NCI-H1092 (cell line): ENCODE measurements at places on chromosomes 4 and X.

DNA sequence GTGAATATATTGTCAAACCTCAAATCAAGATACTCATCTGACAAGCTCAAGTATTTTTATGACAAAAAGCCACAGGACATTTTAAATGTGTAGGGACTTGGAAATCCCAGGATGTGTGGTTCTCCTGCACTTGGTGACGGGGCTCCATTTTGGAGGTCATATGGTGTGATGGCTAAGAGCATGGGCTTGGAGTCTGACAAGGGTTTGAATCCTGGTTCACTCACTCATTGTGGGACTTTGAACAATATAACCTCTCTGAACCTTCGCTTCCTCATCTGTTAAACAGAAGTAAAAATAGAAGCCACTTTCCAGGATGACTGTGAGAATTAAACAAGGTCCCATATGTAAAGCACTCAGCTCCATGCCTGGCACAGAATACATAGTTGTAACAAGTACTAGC, 99.6 kb downstream of the SMIM20 start:
- DNase-seq, result no peak

- DNase-seq, result no peak
Measured at GRCh38 chr4:55866290-55866907, 13.0 kb downstream of the EXOC1 start.

- no peak for DNase-seq
Measured at GRCh38 chr4:88792268-88792781, 94.7 kb upstream of the NAP1L5 start.

- DNase-seq, result no peak
Measured at GRCh38 chr4:56990109-56990905, 11.6 kb downstream of the POLR2B start.

DNA sequence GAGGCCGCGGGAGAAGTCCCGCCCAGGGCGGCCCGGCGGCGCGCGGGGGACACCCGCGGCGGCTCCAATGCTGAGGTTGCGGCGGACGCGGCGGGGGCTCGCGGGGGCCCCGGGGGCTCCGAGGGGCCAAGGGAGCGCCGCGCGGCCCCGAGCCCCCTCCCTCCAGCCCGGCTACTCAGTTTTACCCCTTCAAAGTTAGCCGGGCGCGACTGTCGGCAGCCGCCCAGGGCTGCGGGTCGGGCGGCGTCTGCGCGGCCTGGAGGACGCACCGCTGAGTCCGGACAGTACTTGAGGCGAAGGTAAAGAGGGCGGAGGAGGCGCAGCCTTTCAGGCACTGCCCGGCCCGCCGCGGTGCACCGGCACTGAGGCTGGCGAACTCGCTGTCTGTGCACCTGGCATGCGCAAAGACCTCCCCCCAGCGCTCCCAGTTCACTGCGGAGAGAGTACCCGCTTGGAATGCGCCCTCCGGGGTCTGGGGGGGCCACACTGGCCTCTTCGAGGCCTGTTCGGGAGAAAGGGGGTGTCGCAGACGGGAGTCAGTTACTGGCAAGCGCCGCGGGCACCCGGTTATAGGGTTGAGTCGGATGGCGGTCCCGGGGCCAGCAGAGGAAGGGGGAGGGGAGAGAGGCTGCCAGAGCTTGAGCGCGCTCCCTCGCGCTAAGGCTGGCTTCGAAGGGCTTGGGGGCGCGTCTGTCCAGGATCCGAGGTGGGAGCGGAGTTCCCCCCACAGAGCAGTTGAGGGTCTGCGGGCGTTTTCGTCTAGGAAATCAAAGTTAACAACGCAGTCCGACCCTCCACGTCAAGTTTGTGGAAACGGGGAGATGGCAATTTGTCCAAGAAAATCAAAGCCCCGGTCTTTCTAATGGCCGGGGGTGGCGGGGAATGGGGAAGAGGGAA, 1.1 kb downstream of the PCDH19 start:
- no peak for DNase-seq

DNA sequence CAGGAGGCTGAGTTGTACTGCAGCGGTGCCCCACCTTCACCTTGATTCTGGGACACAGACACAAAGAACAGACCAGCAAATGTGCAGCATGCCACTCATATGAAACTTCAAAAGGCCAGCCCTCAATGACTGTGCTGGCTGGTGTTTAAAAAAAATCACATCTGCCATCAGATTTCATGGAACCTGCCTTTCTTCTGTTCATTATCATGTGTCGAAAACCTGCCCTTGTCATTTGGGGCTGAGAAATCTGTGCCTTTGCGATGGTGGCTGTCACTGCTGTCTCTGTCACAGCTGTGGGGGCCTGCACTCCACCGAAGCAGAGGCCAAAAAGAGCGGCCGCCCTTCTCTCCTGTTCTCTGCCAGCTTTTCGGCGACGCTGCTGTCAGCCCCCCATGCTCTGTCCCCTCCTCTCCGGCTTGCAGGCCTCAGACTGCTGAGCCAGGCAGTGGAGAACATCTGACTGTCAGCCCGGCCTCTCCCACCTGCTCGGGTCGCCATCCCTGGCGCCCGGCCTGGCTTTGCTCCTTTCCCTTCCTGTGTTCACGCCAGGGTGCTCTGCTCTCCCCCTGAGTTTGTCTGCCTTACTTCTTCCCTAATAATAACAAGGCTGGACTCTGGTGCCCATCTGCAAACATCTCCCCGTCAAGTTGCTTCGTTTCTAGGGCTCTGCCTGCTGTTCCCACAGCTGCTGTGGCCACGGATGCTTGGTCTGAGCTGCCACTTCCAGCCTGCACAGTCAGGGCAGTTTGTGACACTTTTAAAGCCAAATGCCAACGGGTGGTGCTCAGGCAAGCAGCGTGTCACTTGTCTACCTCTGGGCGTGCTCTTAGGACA, 355.2 kb downstream of the UNC5C start:
- DNase-seq, result no peak

DNA sequence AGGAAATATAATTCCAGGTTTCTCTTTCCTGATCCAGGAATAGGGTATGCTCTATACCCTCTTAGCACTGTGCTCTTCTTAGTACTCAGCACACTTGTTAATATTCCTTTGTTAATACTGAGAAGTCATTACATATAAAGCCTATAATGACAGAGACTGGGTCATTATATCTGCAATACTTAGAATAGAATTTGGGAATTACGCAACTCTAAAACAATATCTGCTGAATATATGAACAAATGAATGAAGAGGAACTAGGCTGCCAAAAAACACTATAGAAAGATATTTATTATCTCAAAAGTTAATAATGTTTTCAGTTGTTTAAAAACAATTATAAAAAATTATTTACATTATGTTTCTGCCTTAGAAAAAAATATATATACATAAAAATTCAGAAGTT, 36.4 kb upstream of the ANKRD50 start:
- no peak for DNase-seq

DNA sequence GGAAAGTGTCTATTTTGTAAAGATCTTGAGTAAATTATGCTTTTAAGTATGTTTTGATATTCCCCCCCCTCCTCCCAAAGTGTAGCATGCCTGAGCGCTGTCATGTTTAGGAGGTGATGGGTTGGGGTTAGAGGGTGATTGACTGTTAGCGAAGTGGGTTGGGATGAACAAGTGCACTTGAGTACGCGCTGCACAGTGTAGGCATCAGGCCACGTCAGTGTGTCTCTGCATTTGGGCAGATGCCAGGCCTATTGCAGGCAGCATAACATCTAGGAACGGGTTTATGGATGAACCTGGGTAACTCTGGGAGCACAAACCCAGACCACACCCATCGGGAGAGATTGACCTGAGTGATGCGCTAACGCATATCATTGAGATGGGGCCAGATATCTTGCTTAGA, 111.2 kb downstream of the TBL1X start:
- DNase-seq, result no peak

- DNase-seq, result no peak
Measured at GRCh38 chr4:139584013-139584412, 28.0 kb upstream of the SETD7 start.

- no peak for DNase-seq
Measured at GRCh38 chr4:139789096-139789654, 123.6 kb downstream of the MGST2 start.

GRCh38 chr4:36054694-36055422, 189.5 kb downstream of the ARAP2 start:
- no peak for DNase-seq

DNA sequence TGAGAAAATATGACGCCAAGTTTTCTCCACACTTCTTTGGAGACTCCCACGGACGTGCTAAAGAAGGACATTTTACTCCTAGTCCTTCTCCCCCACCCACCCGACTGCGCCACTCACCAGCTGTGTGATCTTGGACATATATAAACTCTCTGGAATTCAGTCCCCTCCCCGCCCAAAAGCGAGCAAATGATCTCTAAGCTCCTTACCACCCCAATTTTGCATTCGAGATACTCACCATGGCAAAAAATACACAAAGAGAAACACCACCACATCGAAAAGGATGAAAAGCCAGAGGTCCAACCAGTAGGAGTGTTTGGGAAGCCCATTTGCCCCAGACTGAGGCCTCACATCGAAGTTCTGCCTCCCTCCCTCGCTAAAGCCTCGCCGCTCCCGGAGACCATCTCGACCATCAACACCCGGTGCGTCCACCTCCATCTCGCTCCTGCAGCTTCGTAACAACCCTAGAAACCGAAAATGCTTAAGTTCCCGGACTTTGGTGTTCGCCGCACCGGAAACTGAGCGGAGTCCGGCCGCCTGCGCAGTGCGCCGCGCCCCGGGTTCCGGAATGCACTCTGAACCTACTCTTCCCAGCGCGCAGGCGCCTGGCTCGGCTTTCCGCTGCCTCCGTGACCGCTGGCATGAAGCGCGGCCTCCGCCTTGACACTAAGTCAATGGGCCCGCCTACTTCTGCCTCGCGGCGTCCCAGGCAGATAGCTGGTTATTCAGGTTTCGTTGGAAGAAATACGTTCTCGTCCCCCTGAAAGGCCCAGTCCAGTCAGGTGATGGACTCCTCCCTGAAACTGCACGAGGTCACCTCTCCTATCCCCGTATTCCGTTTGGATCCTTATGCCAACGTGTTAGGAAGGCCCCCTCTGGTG, 21.6 kb downstream of the FABP2 start:
- no peak for DNase-seq

DNA sequence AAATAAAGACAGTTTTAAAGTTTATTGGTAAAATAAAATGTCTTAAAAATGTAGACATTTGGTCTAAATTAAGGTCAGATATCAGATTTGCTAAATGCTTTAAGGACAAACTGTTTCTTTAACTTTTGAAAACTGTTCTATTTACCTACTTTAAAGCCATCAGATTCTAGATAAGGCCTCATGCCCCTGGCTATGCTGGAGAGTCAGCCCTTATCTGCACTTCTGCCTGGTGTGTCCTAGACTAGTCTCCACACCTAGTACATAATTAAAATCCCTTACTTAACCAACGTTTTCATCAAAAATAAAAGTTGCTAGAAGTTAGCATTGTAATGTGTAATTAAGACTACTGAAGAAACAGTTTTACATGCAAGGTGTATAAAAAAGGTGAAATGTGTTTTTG, 25.6 kb downstream of the HSD17B11 start:
- DNase-seq, result no peak

- no peak for DNase-seq
Measured at GRCh38 chrX:96140796-96141195, 543.8 kb upstream of the DIAPH2 start.

DNA sequence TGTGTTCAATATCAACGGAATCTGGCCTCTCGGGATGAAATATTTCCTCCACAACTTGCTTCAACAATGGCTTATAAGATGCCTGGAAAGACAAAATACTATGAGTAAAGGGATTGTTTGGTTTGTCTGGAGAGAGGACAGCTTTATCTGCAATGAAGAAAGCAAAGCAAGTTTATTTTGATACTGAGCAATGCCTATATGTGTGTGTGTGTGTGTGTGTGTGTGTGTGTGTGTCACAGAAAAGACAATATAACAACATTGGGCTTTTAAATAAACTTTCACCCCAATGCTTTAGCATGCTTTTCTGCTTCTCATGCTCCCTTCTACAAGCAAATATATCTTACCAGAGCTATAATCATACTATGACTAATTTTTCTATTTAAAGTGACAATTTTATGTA, 45.4 kb downstream of the RASL11B start:
- no peak for DNase-seq

- DNase-seq, result no peak
Measured at GRCh38 chr4:24096603-24097002, 206.8 kb upstream of the PPARGC1A start.

DNA sequence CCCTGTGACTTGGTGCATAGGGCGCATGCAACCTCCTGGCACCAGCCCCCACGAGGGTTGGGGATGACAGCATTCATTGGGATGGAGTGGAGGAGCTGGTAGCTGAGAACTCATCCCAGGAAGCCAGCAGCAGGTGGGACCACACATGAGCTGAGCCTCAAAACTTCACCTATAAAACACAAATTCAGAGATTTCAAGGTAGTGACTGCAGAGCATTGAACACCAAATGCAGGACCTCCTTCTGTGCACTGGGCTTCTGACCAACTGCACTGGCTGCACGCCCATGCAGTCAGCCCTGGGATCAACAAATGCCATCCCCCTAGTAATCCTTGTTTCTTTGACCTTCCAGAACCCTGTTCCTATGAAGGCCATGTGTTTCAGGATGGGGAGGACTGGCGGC, 197.8 kb downstream of the FRAS1 start:
- DNase-seq, result no peak

DNA sequence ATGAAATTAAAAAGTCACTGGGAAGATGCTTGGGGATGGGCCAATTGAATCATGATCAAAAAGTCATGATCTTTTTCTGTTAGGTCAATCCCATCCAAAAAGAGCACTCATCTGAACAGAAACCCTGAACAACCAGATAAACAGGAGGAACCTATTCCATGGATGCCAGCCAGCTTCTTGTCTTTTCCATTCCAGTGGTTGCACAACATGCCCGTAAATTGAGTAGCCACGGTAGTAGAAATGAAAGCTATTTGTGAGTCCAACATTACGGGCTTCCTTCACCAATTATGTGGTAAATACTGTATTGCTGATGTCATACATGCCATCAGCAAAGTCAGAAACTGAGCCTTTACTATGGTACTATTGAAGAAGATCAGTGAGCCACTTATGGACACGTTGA, 982.4 kb upstream of the HS3ST1 start:
- no peak for DNase-seq

GRCh38 chrX:2828959-2829411, 255 bp downstream of the GYG2 start:
- no peak for DNase-seq

DNA sequence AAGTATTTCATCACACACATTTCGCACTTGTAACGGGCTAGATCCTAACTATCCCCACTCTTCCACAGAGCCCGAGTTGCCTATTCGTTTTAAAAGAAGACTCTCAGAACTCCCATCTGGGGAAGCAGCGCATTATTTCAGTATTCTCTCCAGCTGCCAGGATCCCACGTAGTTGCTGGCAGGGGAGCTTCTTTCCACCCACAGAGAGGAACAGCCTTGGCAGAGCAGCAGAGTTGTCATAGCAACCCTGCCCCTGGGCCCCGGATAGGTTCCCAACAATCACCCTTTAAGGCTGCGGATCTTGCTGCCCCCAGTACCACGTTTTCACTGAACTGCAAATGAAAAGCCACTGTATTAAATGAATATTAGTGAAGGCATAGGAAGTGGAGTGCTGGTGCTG, 106.7 kb downstream of the GPM6A start:
- DNase-seq, result peak; percentile 65

GRCh38 chrX:57977992-57978391, 67.7 kb upstream of the ZXDA start:
- no peak for DNase-seq

- no peak for DNase-seq
Measured at GRCh38 chr4:98685225-98686042, 27.0 kb upstream of the TSPAN5 start.
